ENCODE measurements at places on chromosomes 12 and 14.

- no peak for DNase-seq
Measured at GRCh38 chr12:19778172-19778571, 338.9 kb downstream of the AEBP2 start.

DNA sequence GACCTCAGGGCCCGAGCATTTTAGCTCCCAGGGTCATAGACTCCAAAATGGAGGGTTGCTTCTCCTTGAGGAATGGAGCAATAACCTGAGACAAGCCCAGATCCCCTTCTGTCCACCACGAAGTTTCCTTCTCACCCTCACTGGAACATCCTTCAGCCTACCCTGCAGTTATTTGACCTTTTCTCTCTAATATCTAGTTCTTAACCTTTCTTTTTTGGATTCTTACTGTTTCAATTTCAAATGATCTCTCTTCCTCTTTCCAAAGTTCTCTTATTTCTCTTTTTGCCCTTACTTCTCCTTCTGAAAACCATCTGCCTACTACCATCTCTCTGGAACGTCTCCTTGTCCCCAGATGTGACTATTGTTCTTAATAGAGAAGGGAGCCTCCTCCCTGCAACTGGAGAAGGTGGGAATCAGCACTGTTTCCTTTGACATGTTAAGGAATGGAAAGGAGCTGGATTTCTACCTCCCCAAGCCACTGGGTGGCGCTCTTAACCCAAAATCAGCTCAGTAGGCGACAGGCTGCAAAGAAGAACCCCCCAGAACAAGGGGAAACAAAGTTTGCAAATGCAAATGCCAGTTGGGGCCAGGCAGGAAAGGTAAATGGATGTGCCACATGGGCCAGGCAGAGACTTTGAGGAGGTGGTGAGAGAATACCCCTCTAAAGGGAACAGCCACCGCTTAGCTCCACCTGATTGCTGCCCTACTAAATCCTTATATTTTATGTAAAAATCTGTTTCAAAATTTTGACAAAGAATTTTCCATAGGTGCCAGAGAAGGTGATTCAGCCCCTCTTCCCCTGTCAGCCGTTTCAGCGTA lies 22.4 kb upstream of the PDE1B start:
- no peak for DNase-seq

GRCh38 chr14:103702497-103703432 lies 12.5 kb downstream of the XRCC3 start:
- DNase-seq, result no peak

- no peak for DNase-seq
Measured at GRCh38 chr12:68768431-68768939, 22.5 kb downstream of the SLC35E3 start.

GRCh38 chr12:54128416-54128815 lies 60.4 kb downstream of the SMUG1 start:
- DNase-seq, result no peak

- DNase-seq, result no peak
Measured at GRCh38 chr12:53551889-53552291, 44.6 kb upstream of the NPFF start.

GRCh38 chr12:104494137-104494792 lies 37.5 kb downstream of the CHST11 start:
- no peak for DNase-seq

GRCh38 chr12:71636704-71637115 lies 26.9 kb downstream of the ZFC3H1 start:
- no peak for DNase-seq

DNA sequence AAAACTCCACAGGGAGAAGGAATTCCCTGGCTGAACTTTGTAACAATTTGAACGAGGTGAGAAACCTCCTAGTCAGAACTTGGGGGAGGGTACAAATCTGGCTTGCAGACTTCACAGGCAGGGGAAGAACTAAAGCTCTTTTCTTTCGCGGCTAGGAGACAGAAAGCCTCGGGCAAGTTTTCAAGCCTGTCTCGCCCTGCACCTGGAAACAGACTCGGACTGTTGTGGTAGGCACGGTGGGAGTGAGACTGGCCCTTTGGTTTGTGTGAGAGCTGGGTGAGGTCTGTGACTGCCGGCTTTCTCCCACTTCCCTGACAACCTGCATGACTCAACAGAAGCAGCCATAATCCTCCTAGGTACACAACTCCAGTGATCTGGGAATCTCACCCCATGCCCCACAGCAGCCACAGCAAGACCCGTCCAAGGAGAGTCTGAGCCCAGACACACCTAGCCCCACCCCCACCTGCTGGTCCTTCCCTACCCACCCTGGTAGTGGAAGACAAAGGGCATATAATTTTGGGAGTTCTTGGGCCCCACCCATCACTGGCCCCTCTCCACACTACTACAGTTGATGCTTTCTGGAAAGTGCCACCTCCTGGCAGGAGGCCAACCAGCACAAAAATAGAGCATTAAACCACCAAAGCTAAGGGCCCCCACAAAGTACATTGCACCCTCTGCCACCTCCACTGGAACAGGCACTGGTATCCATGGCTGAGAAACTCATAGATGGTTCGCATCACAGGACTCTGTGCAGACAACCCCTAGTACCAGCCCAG lies 102.7 kb upstream of the ST8SIA1 start:
- no peak for DNase-seq

DNA sequence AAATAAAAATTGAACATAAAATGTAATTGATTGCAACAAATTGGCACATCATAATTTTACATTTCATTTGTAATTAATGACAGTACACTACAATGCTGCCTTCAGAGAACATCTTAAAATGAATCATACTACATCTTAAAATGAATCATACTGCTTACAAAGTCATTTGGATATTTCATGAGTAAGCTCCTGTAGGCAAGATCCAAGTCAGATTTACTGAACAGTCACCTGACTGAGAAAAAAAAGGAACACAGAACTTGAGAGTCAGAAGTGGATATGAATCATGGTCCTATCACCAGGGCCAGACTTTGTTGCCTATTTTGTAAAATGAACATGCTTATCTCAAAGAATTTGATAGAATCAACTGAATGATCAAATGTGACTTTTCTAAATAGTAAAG lies 32.7 kb upstream of the FBLN5 start:
- no peak for DNase-seq

DNA sequence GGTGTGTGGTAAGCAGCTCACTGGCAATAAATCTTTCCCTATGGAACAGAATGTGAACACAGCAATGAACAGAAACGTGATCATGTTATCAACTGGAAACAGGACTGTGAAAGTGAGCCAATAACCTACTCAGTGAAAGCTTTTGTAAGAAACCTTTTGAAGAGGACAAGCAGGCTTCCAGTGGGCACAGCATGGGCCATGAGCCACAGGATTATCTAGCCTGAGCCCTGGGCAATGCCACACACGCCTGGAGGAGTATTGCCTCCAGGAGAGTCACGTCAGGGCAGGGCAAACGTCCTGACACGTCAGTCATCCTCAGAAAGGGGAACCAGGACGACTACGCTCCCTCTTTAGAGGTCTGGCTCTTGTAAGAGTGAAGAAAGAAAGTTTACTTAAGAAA lies 32.3 kb downstream of the NRDE2 start:
- DNase-seq, result no peak

GRCh38 chr14:92551044-92551841 lies 37.7 kb downstream of the RIN3 start:
- no peak for DNase-seq

- no peak for DNase-seq
Measured at GRCh38 chr14:95134304-95134933, 22.9 kb downstream of the DICER1 start.

- no peak for DNase-seq
Measured at GRCh38 chr12:13713556-13714410, 267.6 kb downstream of the GRIN2B start.

- no peak for DNase-seq
Measured at GRCh38 chr12:95881331-95881955, 22.7 kb downstream of the SNRPF start.

All from NCI-H1436 treated with DMSO at 0.1 percent for 48 hours (cell line).